ENCODE measurements at places on chromosomes 2 and 18. TPM values are rescaled to one million over a fixed set of nuclear protein-coding genes. Genes with fewer than 3 reads are reported as not detected.

MBD5 gene
- 51.2 TPM for total RNA-seq

MAT2A gene
- total RNA-seq: 511 TPM

MRPS5 gene
- total RNA-seq: 52.2 TPM

FAM237A gene
- not detected for total RNA-seq

KANSL1L gene
- 114 TPM for total RNA-seq

GAL3ST2 gene
- total RNA-seq: not detected

EPB41L5 gene
- 119 TPM for total RNA-seq

RESP18 gene
- total RNA-seq: not detected

IL36G gene
- not detected for total RNA-seq

CD207 gene
- total RNA-seq: not detected

CNOT11 gene
- 38.1 TPM for total RNA-seq

CAPN14 gene
- 0.15 TPM for total RNA-seq

TUBA3E gene
- total RNA-seq: not detected

COL3A1 gene
- total RNA-seq: 151 TPM

ASXL3 gene
- 8.3 TPM for total RNA-seq

GLB1L gene
- total RNA-seq: 12.9 TPM

TMEM17 gene
- total RNA-seq: 3.8 TPM

FOXI3 gene
- total RNA-seq: not detected

SLC38A11 gene
- total RNA-seq: not detected

AP1S3 gene
- total RNA-seq: 37.5 TPM

ICOS gene
- 1.2 TPM for total RNA-seq

RAMP1 gene
- 3.4 TPM for total RNA-seq

TGFA gene
- 23.0 TPM for total RNA-seq

CYRIA gene
- total RNA-seq: 79.0 TPM

PRSS56 gene
- total RNA-seq: not detected

SLC9A4 gene
- not detected for total RNA-seq

ITPRIPL1 gene
- not detected for total RNA-seq

BMP10 gene
- not detected for total RNA-seq

ASTL gene
- not detected for total RNA-seq

FLACC1 gene
- 2.3 TPM for total RNA-seq

REG3G gene
- not detected for total RNA-seq

REG1B gene
- total RNA-seq: not detected

CEBPZ gene
- total RNA-seq: 46.1 TPM

IGFBP2 gene
- 35.8 TPM for total RNA-seq

PDCD1 gene
- 0.56 TPM for total RNA-seq

KCNIP3 gene
- total RNA-seq: 37.1 TPM

SERPINB10 gene
- total RNA-seq: not detected

POTEC gene
- not detected for total RNA-seq

AAK1 gene
- 174 TPM for total RNA-seq

RSAD2 gene
- 1.5 TPM for total RNA-seq

ZNF512 gene
- 70.6 TPM for total RNA-seq

SERPINB12 gene
- total RNA-seq: not detected

EEF1B2 gene
- total RNA-seq: 252 TPM

SOCS6 gene
- total RNA-seq: 25.3 TPM

GKN1 gene
- total RNA-seq: not detected

CD8B gene
- total RNA-seq: not detected

IKZF2 gene
- 25.3 TPM for total RNA-seq

QPCT gene
- 6.0 TPM for total RNA-seq

LHCGR gene
- 0.94 TPM for total RNA-seq

RTP5 gene
- total RNA-seq: 0.13 TPM

ABHD1 gene
- 1.1 TPM for total RNA-seq

ALPP gene
- total RNA-seq: not detected

C2orf15 gene
- total RNA-seq: 6.5 TPM

ANKAR gene
- total RNA-seq: 40.2 TPM

Data from thyroid gland (tissue), 4 donors.